ENCODE measurements at places on chromosomes 5 and 9.

GRCh38 chr9:132018957-132019405, 60.7 kb downstream of the MED27 start:
- DNase-seq: no peak

GRCh38 chr5:154517181-154517580, 39.2 kb upstream of the HAND1 start:
- no peak for DNase-seq

GRCh38 chr9:35958104-35958837, at the start of gene OR2S2:
OR2S2 (minus strand) TSS chr9:35958154; CDS start chr9:35958098, 56 bp downstream.
- DNase-seq: no peak

GRCh38 chr9:108517651-108518365, 338.0 kb downstream of the ACTL7B start:
- DNase-seq: no peak

GRCh38 chr5:16815432-16815831, 120.7 kb downstream of the MYO10 start:
- no peak for DNase-seq

DNA sequence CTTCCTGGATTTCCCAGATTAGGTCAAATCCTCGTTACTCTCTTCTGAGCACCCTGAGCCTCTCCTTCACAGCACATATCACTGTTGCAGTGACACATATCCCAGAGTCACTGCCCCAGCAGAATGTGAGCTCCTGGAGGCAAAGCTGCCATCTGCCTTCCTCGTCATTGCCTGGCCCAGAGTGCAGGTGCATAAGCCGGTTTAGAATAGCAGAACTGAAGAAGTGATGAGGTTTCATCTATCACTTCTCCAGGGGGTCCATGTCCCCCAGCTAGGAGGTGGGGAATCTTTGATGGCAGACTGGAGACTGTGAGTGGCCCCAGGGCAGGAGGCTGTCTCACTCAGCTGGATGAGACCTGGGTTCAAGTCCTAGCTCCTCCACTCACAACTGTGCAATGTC, 25.8 kb downstream of the NIPAL4 start:
- no peak for DNase-seq

DNA sequence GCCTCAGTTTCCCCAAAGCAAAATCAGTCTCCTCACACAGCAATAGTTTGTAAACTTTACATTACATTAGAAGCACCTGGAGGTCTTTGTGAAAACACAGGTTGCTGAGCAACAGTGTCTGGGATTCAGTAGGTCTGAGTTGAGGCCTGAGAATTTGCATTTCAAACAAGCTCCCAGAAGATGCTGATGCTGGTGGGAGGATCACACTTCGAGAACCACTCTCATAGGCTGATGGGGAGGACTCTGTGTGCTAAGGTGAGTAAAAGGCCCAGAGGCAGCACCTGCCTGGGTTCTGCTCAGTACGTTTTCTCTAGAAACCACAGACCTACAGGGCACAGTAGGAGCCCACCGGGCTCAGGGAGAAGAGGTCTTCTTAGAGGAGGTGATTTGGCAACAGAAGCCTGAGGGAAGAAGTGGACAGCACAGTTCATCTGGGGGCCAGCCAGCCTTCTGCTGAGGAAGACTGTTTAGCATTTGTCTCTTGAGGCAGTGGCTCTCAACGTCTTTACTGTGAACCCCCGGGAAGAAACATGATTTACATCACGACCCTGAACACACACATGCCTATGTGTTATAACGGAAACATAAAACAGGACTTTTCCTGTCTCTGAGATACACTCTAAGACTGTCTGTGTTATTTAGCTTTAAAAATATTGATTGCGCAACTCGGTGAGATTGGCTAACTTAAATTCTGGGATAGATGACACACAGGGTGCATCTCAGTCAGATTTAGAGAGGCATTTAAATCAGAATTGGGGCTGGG, 24.8 kb upstream of the DENND1A start:
- DNase-seq: no peak

GRCh38 chr9:108056084-108056804, 566.7 kb upstream of the KLF4 start:
- no peak for DNase-seq

DNA sequence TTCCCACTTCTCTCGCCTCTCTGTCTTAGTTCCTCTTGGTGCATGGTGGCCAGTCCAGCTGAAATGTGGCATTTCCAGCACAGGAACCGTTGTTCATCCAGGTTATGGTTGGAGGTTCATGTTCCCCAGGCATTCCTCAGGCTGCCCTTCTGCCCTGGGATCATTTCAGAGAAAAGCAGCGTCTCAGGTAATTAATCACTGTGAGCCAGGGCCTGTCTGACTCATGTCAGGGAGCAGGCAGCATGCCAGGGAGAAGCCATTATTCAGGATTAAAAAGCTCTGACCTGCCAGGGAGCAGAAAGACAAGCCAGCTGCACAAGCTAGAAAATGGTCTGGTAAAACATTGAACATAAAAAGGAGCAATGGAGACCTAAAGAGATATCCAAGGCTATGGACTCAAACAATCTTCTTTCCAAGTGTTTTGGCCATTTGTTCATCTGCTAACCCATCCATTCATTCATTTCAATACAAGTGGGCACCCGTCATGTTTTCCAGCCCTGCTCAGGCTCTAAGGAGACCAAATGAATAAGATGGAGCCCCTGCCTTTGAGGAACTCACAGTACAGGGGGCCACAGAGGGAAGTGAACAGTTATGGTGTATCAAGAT, 241.4 kb downstream of the DRD1 start:
- DNase-seq: no peak

Measured in activated CD4-positive, alpha-beta T cell treated with anti-CD3 and anti-CD28 coated beads, Interleukin-2, amount 50 U/mL, for 24 hours (primary cell).